AG10803 (cell line): ENCODE measurements at places on chromosomes 3 and 15.
A peak's percentile ranks its signal among the peaks of the same experiment; 100 is the strongest.

DNA sequence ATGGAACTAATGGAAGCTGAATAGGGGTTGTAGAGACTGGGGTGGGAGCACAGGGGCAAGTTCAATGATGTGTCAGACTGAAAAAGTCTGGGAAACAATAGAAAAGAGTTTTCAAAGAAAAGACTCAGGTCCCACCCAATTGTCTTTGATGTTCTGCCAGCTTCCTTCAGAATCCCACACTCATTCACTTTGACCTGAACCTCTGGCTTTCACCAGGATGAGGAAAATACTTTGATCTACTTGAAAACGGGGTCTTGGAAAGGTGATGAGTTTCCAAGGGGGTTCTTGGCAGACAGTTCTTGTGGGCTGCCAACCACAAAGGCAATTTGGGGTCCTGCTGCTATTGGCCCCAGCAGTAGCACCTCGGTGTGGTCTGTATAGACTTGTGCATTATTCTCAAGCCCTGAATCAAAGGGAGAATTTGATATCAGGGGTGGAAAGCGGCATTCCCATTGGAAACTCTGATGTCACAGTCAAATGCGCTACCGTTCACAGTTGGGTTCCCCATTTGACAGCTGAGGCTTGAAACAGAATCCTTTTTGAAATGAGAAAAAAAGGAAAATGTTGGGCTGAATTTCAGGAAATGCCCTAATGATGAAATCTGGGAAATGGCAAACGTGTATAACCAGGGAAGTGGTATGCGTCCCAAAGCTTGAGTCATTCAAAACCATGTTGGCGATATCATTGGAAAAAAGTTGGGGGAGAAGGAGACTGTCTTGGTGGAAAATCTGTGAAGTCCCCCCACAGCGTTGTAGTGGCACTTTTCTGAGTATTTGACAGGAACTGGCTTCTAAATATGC, 229.2 kb upstream of the LRTM1 start:
- no peak for DNase-seq

DNA sequence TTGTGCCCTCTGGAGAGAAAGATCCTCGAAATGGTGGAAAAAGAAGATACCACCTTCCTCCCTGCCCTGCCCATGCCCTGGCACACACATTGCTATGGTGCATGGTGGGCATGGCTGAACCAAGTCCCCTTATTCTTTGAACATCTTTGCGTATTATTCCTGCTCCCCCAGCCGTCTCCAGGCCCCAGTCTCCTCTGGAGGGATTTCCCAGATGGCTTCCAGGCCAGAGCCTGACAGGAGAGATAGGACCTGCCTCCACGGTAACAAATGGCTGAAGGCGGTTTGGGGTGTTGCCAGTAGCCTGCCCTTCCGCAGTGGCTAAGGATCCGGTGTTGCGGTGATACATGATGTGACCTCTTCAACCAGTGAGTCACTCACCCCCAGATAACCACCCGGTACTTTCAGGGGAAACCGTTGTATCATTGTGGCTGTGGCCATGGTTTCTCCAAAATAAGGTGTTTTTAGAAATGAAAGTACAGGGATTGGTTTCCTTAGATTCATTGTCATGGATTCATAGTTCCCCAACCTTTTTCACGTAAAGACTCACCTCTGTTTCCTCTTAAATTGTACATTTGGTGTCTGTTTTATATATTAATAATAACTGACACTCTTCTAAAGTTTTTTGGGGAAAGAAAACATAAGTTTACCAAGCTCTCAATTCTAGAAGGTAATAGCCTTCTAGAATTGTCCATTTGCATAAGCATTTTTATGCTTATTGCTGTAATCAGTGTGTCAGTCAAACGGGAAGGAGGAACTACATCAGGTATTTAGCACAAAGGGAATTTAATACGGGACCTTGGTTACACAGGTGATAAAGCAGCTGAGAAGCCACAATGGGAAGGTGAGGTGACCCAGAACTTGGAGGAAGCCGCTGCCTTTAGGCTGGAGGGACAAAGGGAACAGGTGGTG, 25.9 kb downstream of the SMAD3 start:
- DNase-seq, result peak; percentile 76

DNA sequence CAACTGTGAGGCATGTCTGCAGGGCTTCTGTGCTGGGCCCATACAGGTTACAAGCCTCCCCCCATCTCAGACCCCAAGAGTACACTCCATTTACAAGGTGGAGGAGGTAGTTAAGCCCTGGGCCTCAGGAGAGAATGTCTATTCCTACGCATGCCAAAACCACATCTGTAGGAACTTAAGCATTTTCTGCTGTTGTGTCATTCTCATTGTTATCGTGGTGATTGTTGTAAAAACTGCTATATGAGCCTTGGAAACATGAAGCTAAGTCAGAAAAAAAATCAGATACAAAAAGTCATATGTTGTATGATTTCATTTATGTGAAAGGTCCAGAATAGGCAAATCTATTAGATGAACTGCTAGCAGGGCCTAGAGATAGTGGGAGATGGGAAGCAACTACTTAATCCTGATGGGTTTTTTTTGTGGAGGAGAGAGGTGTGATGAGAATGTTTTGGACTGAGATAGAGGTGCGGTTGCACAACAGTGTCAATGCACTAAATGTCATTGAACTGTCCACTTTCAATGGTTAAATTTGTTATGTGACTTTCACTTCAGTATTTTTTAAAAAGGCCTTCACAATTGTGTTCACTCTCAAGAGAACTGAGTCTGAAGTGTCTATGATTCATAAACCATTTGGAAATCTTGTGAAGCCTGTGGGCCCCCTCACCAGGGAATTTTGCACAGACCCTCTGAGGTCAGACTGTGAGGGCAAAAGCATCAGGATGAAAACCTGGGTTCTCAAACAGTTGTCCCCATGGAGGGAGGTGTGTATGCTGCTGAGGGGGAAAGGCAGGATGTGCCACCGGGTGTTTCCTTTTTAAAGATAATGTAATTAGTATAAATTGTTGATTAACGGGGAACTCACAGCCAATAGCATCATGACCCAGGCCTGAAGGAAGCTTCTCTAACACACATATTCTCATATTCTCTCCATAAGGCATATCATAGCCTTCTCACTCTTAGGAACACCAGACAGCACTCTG, 3.2 kb downstream of the RTP3 start:
- DNase-seq, result peak; percentile 84

DNA sequence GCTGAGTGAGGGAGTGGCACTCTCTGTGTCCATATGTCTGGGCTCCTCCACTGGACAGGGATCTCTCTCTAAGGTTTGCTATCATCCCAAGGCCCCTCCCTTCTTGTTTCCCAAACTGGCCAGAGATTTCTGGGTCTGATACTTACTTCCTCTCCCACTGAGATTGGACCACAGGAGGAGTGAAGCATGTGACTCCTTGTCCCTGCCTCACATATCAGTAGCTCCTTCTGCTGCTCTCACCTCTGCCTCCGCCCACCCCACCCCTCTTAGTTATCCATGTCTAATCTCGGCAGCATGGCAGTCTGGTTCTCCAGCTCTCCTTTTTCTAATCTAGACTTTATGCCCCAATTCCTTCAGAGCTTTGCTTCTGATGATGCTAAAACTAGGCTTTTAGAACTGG, 223.1 kb downstream of the RPLP1 start:
- no peak for DNase-seq

DNA sequence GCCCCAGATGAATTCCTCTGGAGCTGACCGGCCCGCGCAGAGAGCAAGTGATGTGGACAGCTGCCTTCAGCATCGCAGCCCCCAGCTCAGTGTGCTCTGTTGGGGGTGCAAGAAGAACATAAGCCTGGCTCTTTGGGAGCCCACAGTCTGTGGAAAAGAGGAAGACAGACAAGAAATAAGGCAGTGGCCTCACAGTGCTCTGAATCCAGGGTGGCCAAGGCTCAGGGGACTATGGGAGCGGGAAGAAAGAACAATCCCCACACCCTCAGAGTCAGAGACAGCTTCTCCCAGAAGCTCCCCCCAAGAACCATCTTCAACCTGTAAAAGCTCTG, 277 bp upstream of the HDDC3 start:
- no peak for DNase-seq

DNA sequence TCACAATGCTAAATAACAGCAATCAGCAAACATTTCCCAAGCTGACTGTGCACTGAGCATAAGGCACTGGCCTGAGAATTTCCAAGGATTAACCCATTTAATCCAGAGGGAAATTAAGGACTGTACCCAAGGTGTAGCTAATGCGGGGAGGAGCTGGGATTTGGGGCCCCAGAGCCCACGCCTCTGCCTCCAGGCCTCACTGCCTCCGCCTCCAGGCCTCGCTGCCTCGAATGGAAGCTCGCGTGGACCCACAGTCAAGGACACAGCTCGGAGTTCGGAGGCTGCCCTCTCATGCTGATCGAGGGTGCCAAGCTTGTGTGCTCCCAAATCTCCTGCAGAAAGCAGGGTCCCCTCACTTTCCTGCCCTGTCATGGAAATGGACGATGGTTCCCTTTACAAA, 76.5 kb upstream of the SNRPA1 start:
- no peak for DNase-seq

GRCh38 chr3:38128303-38128655, 8.6 kb downstream of the ACAA1 start:
- DNase-seq, result no peak

- DNase-seq, result peak; percentile 70
Observed at GRCh38 chr3:25427942-25428788, at the start of gene RARB. RARB (plus strand) TSS chr3:25428263; CDS start chr3:25428732, 469 bp downstream.
